AG09309 (cell line): ENCODE measurements at places on chromosomes 13 and 19.

DNA sequence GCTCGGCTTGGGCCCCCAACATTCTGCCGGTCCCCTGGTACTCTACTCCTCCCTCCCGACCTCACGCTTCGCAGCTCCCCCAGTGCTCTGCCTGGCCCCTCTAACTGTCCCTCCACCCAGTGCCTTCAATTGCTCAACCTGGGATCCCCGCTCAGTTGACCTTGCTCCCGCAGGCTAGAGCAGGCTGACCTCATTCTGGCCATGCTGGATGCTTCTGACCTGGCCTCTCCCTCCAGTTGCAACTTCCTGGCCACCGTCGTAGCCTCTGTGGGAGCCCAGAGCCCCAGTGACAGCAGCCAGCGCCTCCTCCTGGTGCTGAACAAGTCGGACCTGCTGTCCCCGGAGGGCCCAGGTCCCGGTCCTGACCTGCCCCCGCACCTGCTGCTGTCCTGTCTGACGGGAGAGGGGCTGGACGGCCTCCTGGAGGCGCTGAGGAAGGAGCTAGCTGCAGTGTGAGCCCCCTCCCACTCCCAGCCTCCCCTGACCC is 3.6 kb downstream of the GTPBP3 start:
- no peak for DNase-seq

GRCh38 chr13:113969973-113970611 is 3.8 kb downstream of the C13orf46 start:
- DNase-seq, result no peak

DNA sequence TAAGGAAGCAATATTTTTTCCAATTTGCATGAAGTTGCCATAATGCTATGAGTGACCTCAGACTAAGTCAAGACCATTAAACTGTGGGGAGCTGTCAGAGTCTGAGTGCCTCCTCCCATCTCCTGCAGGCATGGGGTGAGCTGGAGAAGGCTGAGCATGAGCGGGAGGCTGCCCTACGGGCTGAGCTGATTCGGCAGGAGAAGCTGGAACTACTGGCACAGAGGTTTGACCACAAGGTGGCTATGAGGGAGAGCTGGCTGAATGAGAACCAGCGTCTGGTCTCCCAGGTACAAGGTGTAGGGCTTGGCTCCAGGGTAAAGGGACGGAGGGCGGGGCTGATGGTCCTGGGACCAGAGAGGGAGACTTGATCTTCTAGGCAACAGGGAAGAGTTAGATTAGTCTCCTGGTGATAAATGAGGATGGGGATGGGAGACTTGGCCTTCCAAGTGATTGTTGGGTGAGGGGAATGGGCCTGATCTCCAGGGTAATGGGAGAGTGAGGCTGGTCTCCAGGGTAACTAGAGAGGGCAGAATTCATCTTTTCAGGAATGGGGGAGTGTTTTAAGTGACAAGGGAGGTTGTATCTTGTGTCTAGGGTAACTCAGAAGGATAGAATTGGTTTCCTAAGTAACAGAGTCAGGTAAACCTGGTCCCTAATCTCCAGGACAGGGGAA is 36.0 kb downstream of the SPTBN4 start:
- no peak for DNase-seq

DNA sequence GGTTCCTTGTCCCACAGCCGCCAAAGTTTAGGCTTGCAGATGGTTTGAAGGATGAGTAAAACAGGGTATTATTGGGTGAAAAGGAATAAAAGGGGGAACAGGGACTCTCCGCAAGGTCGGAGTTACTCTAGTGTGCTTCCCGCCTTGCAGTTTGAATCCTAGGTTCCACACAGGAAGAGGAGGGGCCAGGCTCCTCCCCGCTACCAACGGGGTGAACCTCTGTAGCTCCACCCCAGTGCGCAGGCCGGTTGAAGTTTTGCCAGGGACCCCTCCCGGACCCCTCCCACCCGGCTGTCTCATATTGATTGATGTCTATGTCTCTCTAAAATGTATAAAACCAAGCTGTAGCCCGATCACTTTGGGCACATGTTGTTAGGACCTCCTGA is 11.6 kb upstream of the GTF2F2 start:
- DNase-seq, result no peak

GRCh38 chr13:113577881-113578435 is 6.6 kb upstream of the TFDP1 start:
- DNase-seq, result no peak

DNA sequence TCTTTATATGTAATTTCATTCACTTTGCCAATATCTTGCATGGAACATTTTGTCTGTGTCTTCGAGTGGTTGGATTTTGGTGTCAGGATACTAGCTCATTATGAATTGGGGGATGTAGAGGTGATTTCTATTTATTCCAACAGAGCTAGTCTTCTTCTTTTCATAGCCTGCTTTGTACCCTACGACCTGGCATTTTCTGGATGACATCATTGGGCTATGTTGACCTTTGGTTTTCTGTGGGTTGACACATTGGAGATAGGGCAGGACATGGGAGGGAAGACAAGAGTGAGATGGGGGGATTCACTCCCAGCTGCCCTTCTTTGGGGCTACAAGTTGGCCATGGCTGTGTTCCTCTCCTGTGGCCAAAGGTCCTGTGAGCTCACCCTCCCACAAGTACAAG is 38.0 kb downstream of the WTIP start:
- no peak for DNase-seq

DNA sequence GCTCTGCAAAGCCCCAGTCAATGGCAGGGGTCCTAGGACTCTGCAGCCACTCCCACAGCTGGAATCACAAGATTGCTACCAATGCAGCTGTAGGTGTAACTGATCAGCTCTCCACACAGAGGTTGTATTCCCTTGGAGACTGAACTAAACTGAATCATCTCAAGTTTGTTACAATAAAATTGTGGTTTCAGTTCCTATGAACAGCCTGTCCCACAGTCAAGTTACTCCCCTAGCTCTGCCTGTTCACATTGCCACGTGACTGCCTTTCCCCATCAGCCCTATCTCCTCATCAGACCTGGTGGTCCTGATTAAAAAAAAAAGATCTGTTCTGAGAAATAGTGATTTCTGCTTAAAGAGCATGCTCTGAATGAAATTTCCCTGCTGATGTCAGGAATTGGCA is 287.9 kb upstream of the NBEA start:
- no peak for DNase-seq

- no peak for DNase-seq
Measured at GRCh38 chr19:32053861-32054260, 291.5 kb upstream of the ZNF507 start.

DNA sequence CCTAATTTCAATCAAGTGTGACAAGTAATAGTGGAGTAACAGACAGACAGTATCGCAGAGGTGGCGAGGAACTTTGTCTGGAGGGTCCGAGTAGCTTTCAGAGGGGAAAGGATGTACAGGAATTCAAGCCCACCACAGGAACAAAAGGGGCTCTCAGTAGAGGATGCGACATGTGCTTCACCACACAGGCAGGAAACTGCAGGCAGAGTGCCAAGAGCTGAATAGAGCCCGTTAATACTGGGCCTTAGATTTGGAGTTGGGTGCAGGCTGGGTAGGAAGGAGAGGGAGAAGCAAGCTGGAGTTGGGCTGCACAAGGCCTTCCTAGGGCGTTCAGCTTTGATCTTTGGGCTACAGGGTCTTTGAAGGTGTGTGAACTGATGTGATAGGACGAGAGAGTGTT is 1.2 kb downstream of the CCDC70 start:
- DNase-seq, result no peak

- no peak for DNase-seq
Measured at GRCh38 chr19:2056837-2057192, 5.8 kb upstream of the MKNK2 start.

GRCh38 chr13:75147946-75148345 is 334.0 kb downstream of the TBC1D4 start:
- DNase-seq, result no peak

GRCh38 chr19:31424861-31425620 is 75.8 kb upstream of the TSHZ3 start:
- no peak for DNase-seq

DNA sequence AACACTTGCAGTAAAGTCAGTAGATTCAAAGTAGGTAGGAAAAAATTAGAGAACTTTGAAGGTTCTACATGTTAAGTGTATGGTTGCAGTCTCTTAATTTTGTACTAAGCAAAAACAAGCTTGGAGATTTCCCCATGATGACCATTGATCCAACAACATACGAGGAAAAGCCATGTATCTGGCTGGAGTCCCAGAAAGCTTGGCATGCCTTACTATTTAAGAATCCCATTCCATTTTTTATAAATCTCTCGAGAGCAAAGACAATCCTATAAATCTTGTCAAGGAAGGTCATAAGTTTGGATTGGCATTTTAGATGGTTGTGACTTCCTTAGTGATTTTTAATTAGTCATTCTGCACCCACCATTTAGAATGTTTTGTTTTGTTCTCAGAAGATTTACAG is 495.9 kb downstream of the GPC5 start:
- no peak for DNase-seq

DNA sequence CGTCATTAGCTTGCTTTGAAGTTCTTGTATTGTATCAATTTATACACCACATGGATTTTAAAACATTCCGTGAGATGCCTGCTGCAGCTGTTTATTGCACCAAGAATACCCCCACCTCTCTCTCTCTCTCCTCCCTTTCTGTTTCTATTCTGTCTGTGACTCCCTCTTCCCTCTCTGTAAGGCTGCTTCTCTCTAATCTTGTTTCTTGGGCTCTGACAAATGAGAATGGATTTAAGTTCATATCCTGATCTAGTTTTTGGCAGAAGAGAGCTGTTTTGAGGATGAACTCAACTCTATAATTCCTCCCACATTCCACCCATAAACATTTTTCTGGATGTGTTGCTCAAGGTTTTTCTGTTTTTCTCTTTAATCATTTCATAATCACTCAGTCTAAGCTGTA is 144.3 kb upstream of the FRY start:
- DNase-seq, result peak; percentile 92

DNA sequence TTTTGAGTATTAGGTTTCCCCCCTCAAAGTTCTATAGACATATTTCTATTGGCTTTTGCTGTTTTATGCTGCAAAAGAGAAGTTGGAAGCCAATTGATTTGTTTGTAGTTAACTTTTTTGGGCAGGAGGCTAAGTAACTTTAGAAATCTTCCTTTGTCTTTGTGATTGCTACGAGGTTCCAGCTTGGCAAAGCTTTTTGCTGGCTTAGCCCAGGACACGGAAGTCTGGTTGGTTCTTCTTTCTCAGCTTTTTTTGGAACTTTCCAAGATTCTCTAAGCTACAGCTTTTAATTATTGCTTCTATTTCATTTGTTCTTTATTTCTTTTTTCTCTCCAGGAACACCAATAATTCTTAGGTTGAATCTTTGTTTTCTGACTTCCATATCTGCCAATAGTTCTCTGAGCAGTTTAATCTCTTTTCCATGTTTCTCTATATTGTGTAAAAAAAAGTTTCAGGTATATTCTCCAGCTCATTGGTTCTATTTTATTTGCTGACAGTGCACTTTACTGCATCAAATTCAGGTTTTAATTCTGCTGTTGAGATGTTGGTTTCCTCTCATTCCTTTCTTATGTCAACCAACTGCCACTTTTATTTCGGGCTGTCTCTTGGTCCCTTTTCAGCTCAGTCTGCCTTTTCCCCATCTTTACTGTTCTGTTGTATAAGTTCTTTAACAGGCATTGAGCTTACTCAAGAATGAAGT is 27.8 kb downstream of the MBNL2 start:
- no peak for DNase-seq

GRCh38 chr13:37534181-37534580 is 64.4 kb downstream of the POSTN start:
- peak; percentile 69 for DNase-seq

- DNase-seq, result no peak
Measured at GRCh38 chr13:113371061-113371460, 7.1 kb upstream of the GRTP1 start.

DNA sequence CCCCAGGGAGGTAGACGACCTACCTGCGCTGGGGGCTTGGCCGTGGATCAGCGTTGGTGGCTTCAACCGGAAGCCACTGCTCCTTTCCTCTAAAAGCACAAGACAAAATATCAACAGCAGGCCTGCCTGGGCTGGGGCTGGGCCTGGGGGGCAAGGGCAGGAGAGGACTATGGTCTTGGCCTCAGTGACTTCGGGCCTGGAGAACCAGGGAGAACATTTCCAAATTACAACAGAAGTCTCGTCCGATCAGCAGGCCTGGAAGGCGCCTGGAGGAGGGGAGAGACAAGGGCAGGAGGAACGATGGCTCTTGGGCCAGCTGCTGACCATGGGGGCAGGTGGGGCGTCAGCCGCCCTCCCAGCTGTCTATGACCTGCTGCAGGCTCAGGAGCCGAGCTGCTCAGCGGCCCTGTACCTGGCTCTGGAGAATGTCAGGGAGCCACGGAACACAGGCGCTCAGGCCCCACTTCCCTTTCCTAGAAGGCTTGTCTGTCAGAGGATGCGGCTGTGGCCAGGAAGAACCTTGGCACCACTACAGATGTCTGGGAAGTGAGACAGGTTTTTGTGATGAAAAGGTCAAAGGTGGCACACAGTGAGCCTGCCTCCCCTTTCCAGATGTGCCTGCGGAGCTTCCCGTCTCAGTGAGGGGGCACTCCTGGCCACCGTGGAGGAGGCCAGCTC is 19.5 kb downstream of the CAPS start:
- no peak for DNase-seq

DNA sequence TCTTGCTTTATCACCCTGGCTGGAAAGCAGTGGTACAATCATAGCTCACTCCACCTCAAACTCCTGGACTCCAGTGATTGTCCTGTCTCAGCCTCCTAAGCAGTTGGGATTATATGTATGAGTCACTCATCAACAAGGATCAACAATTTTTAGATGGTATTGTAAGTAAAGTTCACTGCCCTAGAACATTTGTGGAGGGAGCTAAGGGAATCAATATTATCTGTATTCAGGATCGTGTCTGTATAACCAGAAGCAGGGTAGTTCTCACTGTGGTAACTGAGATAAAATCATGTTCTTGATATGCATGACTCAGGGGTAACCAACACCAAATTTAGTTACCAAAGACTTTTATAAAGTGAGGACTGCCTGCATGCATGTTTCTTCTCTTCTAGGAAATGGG is 27.0 kb downstream of the ZMYM5 start:
- no peak for DNase-seq

DNA sequence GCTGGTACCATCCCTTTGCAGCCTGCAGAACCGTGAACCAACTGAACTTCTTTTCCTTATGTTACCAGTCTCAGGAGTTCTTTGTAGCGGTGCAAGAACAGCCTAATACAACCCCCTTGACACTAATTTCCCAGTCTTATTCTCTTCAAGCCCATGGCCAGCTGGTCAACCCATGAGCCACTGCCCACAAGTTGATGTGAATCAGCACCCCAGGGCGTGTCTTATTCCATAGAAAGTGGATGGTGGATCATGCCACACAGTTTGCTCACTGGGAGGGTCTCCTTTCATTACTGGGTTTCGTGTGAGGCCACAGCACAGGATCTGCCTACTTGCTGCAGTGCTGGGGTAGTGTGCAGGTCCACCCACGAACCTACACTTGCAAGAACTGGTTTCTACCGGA is 27.0 kb downstream of the TEX29 start:
- no peak for DNase-seq

DNA sequence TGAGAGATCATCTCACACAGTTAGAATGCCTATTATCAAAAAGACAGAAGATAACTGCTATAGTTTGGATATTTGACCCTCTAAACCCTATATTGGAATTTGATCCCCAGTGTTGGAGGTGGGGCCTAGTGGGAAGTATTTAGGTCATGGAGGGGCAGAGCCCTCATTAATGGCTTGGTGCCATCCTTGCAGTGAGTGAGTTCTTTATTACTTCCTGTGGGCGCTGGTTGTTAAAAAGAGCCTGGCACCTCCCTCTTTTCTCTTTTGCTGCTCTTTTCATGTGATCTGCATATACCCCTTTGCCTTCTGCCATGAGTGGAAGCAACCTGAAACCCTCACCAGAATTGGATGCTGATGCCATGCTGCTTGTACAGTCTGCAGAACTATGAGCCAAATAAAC is 66.8 kb downstream of the TDRD3 start:
- DNase-seq, result no peak
